ENCODE measurements at places on chromosomes 5 and 9.
A peak's percentile ranks its signal among the peaks of the same experiment; 100 is the strongest.

DNA sequence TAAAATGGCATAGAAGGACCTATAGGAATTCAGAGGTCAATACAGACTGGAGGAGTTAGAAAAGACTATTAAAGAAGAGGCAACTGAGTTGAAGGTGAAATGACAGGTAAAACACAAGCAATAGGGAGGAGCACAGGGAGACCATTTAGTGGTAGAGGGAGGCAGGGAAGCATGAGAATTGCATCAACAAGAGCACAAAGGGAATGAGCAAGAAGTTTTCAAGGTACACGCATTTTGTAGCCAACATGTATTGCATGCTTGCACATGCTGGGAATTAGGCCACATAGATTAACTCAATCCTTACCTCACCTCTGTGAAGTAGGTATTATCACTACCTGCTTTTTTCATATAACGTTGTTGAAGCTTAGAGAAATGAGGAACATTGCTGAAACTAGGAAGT is 42.3 kb downstream of the PLPP1 start:
- DNase-seq = no peak

- no peak for DNase-seq
These were observed 5.5 kb upstream of the SMIM32 start for GRCh38 chr5:136198453-136198852.

DNA sequence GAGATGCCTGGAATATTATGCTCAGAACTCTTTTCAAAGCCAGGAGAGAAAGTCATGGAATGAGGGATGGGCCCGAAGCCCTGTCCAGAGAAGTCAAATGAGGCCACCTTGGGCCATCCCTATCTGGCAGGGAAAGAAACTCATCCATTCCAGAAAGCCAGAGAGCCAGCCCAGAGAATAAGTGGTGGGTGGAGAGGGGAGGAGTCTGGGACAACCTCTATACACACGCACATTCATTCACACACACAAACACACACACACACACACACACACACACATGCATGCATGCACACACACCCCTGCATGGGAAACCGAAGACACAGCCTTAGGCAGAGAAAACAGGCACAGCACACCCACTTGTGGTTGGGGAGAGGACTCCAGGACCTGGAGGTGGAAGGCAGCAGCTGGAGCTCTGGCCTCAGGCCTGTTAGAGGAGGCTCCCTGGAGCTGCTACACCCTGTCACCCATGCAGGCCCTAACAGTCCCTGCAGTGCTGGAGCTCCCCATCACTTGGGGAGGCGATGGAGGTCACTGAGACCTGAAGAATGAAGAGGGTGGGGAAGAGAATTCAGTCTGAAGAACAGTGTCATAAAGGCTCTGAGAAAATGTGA is 38.0 kb downstream of the TGFBI start:
- no peak for DNase-seq

- no peak for DNase-seq
These were observed 289.5 kb downstream of the DEPDC1B start for GRCh38 chr5:60410427-60410826.

DNA sequence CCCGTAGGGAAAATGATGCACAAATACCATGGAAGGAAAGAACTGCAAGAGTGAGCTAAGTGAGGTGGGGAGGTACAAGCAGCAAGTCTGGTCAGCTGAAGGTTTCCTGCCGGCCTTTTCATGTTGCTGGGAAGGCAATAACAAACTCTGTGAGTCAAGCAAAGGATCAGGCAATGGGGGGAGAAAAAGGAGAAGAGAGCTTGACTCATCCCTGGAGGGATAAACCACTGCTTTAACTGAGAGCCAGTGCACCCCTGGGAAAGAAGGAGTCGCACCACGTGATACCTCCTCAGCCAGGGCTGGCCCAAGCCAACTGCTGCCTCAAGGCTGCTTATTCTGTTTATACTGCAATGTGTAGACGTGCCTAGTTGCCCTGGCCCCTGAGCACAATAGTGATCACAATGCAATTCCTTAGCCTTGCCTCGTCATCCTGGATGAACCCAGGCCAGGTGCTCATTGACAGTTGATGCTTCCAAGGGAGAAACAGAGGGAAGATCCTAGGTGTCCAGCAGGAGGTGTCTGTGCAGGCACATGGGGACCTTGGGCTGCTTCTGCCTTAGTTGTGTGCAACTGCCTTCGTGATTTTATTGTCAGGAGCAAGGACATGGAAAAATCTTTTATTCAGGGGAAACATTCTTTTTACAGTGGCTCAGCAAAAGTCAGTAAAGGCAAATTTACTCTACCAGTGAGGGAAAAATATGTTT is 203.0 kb upstream of the TUT7 start:
- no peak for DNase-seq

GRCh38 chr9:76313771-76314170 is 80.5 kb downstream of the RFK start:
- no peak for DNase-seq

- peak; percentile 52 for DNase-seq
These were observed 6.4 kb upstream of the GLIS3 start for GRCh38 chr9:4306066-4306776.

DNA sequence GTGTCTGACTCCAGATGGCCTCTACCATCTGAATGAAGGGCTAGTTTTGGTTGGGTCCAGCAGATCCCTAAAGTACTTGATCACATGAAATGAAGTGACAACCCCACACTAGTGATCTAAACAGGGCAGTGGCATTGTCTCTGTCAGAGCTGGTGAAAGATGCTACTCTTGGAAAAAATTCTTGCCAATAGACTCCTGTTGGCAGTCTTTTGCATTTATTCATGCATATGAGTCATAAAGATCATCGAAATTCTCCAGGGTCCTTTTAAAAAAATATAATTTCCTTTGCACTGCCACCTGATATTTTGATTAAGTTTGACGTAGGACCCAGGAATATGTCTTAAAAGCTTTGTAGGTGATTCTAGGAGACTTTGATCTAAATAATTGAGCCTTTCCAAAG is 135.1 kb upstream of the ELL2 start:
- no peak for DNase-seq

GRCh38 chr5:39775797-39776365 is 351.1 kb upstream of the DAB2 start:
- DNase-seq = no peak

DNA sequence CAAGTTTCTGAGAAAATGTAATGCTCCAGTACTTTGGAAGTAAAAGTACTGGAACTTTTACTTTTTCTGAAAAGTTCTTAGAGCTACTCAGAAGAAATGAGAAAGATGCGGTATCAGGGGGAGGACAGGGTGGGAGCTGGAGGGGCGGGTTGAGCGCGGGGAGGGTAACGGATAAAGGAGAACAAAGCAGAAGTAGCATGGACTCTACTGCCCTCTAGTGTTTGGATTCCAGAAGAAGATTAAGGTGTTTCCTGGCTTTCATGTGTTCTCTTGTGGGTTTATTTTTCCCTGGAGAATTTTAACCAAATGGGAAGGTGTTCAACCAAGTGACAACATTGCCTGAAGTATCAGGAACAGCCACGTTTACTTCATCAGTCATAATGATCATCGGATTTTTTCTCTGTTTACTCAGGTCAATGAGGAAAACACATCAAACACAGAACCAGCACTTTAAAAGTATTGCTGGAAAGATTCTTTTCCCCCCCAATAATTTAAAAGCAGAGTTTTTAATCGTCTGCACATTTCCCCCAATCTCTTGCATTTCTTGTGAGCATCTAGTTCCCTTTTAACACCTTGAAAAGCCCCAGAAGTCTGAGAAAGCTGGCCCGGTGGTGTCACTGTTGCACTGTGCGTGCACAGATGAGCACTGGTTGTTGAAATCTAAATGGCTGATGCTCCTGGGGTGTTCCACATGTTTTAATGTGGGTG is 190.6 kb downstream of the MPDZ start:
- DNase-seq = peak; percentile 39

- no peak for DNase-seq
These were observed 1.5 kb downstream of the CTNNA1 start for GRCh38 chr5:138754699-138755057.

DNA sequence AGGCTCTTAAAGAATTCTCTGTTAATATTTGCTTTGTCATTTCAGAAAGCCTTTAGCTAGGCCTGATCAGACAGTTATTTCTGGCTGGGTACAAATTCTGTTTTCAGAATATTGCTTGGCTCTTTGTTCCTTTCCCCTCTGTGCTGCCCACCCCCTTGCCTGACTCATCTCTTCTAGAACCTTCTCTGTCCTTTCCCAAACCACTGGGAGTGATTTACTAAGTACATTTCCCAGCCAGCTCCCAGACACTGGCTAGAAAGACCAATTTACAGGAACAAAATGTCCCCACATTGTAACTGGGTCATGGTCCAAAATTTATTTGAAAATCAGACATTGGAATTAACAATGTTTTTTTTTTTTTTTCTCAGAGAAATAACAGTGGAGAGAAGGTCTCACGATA is 133.1 kb upstream of the MAP1B start:
- no peak for DNase-seq

GRCh38 chr9:128136816-128137793 is 9.6 kb upstream of the PTGES2 start:
- no peak for DNase-seq

DNA sequence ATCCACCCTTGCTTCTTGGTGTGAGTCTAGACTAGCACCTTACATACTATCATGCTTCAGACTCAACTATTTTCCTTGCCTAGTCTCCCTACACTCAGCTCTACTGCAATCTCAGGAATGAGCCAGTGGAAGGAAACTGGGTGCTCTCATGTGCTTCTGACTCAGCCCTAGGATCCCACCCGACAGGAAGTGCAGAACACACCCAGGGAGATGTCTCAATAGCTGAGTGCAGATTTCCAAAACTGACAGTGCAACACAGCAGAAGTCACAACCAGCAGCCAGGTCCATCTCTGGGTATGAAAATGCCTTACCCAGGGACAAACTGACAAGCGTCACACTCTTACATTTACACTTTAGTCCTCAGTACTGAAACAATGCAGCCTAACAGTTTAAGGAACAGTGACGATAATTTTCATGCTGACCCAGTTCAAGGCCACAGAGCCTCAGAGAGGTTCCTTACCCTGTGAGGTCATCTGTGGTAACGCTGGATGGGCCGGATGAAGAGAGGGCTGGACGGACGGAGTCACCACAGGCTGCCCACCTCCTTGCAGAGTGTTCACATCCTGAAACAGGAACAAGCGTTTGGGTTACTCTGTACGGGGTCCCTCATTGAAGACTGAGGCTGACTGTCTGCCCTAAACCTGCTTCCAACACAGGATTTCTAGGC is 33.0 kb downstream of the FKBP15 start:
- DNase-seq = no peak

DNA sequence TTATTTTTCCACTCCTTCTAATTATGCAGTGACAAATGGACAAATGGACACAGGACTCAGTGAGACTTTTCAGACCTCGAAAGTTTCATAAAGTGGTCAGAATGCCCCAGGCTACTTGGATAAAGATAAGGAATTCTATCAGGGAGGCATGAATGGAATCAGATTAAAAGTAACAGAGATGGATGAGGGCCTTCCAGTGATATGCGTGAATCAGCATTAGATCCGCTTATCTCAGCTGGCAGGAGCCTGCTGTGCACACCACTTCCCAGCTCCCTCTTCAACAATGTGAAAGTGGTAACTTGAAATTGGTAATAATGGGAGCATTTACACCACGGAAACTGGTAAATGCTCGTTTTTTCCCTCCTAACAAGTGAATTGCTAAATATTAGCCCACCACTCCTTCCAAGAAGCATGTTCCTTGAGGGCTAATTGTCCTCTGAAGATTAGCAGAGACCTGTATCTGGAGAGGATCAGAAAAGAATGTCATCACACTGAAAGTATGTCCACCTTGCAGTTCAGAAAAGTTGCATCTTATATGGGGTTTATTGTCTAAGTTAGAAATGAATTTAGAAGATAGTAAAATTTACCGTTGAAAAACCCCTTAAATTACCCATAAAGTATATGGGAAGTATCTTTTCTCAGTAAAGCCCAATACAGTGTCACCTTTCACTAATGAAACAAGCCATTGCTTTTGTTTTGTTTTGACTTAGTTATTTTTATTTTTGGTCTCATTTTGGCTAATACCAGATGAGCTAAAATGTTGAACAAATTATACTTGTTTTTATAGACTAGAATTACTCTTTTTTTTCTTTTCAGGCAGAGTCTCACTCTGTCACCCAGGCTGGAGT is 125.3 kb downstream of the DPYSL3 start:
- DNase-seq = no peak

GRCh38 chr5:57503433-57503832 is 20.8 kb upstream of the ACTBL2 start:
- DNase-seq = no peak

GRCh38 chr9:21316032-21316842 is 11.1 kb upstream of the IFNA5 start:
- no peak for DNase-seq

GRCh38 chr9:109451311-109452025 is 46.6 kb downstream of the PTPN3 start:
- no peak for DNase-seq

DNA sequence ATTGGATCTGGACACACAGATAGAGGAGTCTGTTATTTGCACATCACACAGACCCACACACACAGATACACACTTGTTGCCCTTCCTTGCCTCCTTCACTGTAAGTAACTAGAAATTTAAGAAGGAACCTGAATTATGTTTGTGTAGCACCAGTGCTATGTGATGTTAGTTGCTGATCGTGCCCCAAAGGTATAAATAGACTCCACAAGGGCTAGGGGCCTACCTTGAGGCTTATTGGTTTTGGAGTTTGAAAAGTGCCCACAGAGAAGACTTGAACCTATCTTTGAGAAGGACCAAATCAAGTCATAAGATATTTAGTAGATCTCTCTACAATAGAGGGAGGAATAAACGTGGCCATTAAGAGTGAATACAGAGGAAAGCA is 8.8 kb upstream of the TGFBI start:
- no peak for DNase-seq

- DNase-seq = no peak
These were observed 30.9 kb downstream of the CDO1 start for GRCh38 chr5:115785381-115786065.

- no peak for DNase-seq
These were observed 817 bp upstream of the GNE start for GRCh38 chr9:36258996-36259533.

DNA sequence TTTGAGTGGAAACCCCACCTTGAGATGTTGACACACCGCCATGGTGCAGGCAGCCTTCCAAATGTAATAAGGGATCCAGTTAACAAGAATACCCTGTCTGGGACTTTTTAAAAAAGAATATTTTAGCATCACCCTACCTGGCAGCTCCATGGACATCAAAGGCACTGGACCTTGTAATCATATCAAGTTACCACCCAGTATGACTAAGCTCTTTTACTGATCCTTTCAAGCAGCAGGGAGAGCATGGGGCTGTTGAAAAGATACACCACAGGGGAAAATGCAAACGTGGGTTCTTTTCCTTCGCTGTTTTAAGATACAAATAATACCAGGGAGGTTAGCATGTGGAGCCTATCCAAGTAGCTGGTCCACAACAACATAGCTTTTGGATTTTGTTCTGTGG is 211.2 kb downstream of the SAXO1 start:
- DNase-seq = no peak

All from activated CD4-positive, alpha-beta T cell treated with anti-CD3 and anti-CD28 coated beads, Interleukin-2, Interleukin-4, amounts not matched to agents 100 ng/mL and 50 ng/mL, durations not matched to agents 16 hours and 8 hours (primary cell).